ENCODE measurements at places on chromosomes 12 and 14. TPM values are rescaled to one million over a fixed set of nuclear protein-coding genes. Genes with fewer than 3 reads are reported as not detected.

MYO1A gene
- total RNA-seq = not detected

BTBD7 gene
- total RNA-seq = 23.2 TPM

SEC23A gene
- 58.2 TPM for total RNA-seq

REP15 gene
- 1.6 TPM for total RNA-seq

TDG gene
- total RNA-seq = 35.0 TPM

KIF26A gene
- total RNA-seq = 3.1 TPM

CRIP2 gene
- 109 TPM for total RNA-seq

AVPR1A gene
- not detected for total RNA-seq

GLIPR1L1 gene
- not detected for total RNA-seq

LAG3 gene
- total RNA-seq = 0.40 TPM

Measured in PC-3 (cell line).